ENCODE measurements at places on chromosomes 1 and 21.
A peak's percentile ranks its signal among the peaks of the same experiment; 100 is the strongest.

GRCh38 chr21:37459575-37459974, 93.0 kb downstream of the DYRK1A start:
- DNase-seq = no peak

GRCh38 chr1:24932284-24932683, 2.2 kb upstream of the RUNX3 start:
- DNase-seq = peak; percentile 80

GRCh38 chr1:18668750-18669404, 38.2 kb downstream of the PAX7 start:
- no peak for DNase-seq

DNA sequence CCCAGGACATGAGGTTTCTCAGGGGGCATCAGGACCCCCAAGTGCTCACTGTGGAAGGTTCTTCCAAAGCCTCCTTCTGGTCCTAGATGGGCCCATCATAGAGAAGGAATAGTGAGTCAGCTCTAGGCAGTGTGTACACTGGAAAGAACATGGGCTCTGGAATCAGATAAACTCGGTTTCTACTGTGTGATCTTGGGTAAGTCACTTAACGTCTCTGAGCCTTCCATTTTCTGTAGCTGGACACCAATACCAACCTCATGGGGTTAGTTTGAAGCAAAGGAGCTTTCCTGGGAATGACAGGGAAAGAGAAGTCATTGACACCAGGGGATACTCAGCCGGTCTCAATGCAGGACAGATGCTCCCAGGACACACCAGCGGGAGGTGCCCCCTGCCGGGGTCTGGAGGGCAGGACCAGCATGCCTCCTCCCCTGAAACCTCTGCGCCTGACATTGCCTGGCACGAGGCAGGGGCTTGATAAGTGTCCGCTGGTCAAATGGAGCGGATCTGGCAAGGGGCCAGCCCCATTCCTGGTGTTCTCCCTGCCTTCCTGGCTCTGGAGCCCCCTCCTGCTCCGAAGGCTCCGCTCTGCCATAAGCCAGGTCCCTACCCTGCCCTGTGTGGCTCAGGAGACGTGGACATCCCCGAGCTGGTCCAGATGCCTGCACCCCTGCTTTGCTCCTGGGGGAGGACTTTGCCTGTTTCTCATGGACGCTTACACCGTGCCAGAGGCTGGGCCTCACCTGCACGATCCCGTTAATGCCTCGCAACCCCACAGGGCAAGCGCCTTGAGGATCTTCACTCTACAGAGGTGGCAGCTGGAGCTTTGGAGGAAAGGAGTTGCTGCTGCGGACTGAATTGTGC, 52.8 kb downstream of the EDN2 start:
- no peak for DNase-seq

DNA sequence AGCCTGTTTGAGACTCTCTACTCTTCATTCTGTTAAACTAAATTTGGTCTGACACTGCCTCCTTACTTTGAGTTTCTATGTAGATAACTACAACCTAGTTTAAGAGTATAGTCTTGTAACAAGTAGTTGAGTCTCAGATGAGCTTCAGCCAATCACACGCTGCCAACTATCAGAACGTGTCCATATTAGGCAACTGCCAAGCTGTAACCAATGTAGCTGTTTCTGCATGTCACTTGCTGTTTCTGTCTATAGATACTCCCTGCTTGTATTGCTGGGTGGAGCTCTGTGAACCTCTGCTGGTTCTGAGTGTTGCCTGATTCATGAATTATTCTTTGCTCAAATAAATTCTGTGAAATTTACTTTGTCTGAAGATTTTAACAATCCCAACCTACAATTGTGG, 452.6 kb upstream of the NR5A2 start:
- DNase-seq = no peak

DNA sequence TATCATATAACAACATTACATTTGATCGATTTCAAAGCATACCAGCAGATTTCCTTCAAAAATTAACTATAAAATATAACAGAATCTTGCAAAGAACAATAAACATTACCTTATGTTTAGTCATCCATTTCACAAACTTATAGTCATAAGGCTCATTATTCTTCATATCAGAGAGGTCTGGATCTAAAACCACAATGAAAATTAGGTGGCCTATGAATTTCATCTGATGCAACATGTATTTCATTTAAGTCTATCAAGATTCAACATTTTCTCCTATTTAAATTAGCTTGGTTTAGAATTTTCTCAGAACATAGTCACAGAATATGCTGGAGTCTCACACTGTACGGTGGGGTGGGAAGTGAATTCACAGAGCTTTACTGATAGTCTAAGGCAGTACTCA, 49.2 kb downstream of the KYAT3 start:
- DNase-seq = no peak

DNA sequence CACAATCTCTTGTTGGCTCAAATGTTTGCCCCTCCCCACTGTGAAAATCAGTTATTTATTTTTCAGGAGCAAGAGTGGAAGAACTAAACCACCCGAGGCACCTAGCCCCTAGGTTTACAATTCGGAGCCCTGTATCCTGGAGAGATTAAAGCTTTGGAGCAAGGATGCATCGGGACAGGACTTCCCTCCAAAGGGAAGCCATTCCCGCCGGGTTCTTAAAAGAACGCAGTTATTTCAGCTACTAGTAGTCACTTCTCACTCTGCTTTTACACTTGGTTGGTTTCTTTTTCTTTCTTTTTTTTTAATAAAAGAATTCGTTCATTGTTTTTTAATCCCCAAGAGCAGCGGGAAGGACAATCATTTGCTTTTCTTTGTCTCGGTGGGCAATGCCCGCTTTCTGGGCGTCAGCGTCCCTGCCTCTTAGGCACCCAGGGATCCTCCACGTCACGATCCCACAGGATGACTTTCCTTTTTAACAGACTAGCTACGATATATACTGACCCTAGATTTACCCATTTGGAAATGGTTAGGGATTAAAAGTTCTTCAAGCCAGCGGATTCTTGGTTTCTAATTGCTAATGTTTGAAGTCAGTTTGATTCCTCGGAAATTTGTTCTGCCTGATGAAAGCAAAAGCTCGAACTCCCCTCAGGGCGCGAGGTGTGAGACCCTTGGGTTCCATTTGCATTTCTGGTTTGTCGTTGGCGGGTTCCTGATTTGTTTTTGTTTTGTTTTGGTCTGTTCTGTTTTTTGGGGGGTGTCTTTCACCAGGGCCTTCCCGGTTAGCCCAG, 9.0 kb downstream of the TBX15 start:
- DNase-seq = no peak

GRCh38 chr1:185439727-185440415, 122.8 kb upstream of the IVNS1ABP start:
- DNase-seq = peak; percentile 21

GRCh38 chr21:34938089-34938764, 110.9 kb downstream of the RUNX1 start:
- no peak for DNase-seq

GRCh38 chr21:35585155-35585554, 475.2 kb downstream of the SETD4 start:
- DNase-seq = no peak

DNA sequence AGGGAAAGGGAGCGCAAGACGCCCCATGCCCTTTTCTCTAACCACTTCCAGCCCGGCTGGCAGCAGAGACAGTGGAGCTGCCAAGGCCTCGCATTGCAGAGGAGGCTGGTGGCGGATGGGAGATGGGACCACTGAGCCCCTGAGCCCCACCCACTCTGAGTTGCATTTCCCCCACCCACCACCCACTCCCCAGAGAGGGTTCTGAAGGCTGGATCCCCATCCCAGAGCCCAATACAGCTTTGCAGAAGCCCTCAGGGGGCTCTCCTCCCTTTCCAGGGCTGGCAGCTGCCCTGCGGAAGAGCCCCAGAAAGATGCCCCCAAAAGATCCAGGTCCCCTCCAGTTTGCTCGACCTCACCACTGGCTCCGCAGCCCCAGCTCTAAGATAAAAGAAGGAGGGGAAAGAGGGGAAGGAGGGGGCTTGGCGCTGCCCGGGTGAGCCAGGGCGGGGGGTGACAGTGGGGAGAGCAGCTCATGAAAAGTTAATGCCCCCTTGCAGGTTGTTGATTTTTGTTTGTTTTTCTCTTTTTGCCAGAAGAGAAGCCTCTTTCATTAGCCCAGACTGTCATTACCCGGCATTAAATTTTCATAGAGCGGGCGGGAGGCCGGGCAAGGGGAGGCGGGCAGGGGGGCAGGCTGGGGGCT, 38.4 kb upstream of the CASZ1 start:
- no peak for DNase-seq

DNA sequence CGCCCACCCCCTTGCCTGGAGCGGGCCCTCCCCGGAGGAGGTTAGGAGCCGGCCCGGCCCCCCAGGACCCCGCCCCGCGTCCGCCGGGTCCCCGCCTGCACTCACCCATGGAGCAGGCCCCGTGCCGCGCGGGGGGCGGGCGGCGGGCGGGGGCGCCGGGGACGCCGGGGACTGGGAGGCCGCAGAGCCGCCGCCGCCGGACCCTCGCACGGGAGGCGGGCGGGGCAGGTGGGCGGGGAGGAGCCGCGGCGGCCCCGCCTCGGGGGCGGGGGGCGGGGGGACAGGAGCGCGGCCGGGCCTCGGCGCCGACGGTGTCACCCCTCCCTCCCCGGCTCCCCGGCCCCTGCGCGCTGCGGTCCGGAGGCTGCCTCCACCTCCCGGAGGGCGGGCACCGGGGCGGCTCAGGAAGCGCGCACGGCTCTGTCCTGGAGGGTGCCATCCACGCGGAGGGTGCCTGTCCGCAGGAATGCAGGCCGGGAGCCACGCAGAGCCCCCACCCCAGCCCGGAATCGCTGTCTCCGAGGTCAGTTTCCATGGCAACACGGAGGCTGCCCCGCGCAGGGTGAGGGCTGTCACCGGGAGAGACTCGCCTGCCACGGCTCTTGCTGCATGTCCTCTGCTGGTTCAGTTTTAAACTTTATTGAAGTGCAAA, 5.9 kb upstream of the PLEKHG5 start:
- peak; percentile 52 for DNase-seq

DNA sequence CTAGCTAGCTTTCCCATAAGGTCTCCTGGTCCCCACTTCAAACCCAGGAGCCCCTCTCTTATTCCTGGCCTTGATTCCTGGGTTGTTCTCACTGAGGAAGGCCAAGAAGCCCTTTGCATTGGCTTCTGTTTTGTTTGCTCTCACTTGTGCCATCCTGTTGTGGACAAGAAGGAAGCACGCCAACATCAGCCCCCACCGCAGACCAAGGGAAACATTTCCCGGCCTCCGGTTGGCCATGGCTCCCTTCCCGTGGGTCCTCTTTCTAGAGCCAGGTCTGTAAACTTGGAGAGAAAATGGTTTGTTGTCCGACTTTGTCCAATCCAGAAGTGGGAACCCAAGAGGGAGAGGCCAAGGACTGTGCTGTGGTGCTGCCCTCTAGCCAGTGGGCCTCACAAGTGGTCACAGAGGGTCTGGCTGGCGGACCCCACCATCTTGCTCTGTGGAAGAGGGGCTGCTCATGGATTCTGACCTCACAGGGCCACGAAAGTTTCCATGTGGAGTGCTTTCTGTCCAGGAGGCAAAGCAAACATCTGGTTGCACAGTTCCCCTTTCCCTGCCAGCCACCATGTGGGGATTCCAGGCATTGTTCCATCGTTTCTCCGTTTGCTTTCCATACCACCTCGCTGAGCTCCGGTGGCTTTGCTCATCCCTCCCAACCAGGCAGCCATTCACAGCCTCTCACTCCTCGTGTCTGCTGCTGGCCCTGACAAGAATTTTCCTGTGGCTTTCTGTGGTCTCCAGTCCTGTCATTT, 18.9 kb upstream of the TENT5C start:
- no peak for DNase-seq

- no peak for DNase-seq
Measured at GRCh38 chr1:237140986-237141385, 99.0 kb downstream of the RYR2 start.

- no peak for DNase-seq
Measured at GRCh38 chr1:90246069-90246468, 251.2 kb downstream of the ZNF326 start.
